ENCODE measurements at places on chromosomes 5 and 9.

GRCh38 chr9:94956731-94957130 is 230.2 kb downstream of the AOPEP start:
- DNase-seq: no peak

DNA sequence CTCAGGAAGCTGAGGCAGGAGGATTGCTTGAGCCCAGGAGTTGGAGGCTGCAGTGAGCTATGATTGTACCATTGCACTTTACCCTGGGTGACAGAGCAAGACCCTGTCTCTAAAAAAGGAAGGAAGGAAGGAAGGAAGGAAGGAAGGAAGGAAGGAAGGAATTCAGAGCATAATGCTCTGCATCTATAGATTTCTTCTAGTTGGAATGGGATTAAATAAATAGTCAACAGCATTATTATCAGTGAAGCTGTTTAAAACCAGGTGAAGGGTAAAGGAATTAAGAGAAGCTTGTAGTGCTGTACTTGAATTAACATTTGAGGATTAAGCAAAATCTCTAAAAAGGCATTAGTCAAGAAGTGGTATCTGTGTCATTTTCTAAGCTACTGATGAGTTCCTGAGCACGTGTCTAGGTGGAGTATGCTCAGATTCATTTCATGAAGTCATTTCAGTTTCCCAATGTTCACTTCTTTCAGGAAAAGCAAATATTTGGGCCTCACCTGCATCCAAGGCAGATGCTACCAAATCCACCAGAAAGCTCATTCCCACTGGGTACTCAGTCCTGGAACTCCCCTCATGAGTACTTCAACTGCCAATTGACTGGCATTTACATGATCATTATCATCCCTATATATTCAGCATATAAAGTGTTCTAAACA is 8.4 kb downstream of the PDE6A start:
- DNase-seq: no peak

- peak; percentile 68 for DNase-seq
These were observed 5.7 kb upstream of the SEC16A start for GRCh38 chr9:136488247-136489214.

- no peak for DNase-seq
These were observed 8.6 kb downstream of the C9orf72 start for GRCh38 chr9:27564670-27565069.

DNA sequence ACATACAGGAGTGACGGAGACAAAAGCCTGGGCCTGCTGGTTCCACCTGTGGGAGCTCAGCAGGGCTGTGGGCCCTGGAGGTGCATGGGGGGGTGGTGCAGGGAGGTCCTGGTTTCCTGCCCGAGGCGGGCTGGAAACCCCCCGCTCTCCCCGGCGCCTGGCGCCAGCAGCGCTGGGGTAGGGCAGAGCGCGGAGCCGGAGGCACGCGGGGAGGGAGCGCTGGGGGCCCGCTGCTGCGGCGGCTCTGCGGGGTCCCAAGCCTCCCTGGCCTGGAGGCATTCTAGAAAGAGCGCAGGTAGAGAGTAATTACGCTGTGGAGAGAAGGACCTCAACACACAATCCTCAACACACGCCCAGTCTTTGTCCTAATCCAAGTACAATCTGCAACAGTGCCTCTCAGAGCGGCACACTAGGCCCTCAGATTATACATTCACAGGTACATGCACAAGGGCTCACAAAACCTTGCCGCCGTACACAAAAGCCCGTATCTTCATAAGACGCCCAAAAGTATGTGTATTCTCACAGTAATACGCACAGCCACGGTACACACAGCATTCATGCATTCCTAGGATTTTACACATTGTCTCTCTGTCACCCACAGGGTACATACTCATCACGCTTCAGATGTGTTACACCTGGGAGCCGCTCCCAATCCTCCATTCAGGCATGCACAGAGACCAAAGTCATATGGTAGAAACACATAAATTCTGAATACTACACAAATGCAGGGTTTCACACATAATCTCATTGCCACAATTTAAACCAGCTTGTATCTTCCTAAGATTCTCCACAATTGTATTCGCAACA is 2.1 kb upstream of the HAND1 start:
- no peak for DNase-seq

- no peak for DNase-seq
These were observed 276.0 kb upstream of the DMRT1 start for GRCh38 chr9:565528-565927.

DNA sequence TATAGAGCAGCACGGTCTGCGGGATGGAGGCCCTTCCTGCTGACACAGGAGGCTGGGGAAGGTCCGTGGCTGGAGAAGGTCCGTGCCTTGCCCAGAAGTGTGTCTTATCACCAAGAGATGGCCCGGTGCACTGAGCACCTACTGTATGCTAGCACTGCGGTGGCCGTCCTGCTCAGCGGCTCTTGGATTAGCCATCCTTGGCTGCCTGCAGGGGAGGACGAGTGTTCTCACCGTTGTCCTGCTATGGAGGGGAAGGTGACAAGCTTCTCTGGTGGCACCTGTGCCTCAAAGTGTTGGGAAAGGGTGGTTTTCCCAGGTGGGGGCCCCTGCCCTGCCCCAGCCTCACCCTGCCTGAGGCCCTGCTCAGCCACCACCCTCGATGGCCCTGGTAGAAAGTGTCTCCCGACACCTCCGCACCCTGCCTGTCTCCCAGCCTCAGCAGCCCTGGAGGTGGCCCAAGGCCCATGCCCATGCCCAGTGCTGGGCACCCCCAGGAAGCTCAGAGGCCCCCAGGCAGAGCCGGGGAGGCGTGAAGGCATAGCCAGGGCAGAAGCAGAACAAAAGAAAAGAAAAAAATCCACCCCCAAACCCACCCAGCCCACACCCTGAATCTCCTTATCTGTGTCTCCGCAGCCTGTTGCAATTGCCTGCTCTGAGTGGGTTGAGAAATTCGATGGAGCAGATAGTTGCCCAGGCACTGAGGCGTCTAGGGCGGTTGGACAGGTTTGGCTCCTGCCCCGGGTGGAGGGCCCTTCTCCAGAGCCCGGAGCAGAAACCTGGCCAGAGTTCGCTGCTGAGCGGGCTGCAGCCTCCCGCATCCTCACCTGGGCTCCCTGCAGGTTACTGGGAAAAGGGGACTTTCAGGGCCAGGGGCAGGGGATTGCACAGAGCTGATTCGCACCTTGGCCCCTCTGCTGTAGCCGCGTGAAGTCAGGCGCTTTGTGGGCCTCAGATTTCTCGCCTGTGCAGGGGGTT is 30.5 kb downstream of the RXRA start:
- DNase-seq: no peak

- DNase-seq: no peak
These were observed 224.5 kb upstream of the RFX3 start for GRCh38 chr9:3750321-3750720.

DNA sequence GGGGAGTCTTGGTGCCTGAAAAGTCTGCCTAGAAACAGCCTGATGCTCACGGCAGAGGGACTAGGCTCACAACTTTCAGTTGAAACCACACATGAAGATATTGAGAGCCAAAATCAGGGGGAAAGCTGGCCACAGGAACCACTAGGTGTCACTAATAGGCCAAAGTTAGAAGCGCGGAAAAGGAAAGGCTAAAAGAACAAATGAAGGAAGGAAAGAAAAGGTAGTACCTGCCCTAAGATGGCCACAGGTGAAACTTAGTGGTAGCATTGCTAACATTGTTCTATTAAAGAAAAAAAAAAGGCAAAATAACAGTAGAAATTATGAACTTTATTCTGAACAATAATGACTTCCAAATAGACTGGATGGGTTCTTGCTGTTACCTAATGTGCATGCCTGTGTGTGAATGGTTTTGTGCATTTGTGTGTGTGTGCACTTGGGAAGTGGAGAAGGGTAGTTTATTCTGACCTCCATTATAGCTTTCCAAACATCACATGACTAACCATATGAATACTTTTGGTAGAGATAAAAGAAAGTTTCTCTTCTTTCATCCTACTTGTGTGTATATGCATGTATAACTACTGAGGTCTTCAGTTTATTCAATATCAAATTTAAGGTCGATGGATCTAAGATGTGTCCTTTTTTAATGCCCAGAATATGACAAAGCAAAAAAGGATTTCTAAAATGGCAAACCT is 2.1 kb upstream of the RFESD start:
- DNase-seq: peak; percentile 73

DNA sequence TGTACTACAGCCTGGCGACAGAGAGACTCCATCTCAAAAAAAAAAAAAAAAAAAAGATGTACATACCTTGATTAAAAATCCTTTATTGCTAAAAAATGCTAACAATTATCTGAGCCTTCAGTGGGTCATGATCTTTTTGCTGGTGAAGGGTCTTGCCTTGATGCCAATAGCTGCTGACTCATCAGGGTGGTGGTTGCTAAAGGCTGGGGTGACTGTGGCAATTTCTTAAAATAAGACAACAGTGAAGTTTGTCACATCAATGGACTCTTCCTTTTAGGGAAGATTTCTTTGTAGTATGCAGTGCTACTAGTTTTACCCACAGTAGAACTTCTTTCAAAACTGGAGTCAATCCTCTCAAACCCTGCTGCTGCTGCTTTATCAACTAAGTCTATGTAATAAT is 33.9 kb upstream of the OTULINL start:
- no peak for DNase-seq

DNA sequence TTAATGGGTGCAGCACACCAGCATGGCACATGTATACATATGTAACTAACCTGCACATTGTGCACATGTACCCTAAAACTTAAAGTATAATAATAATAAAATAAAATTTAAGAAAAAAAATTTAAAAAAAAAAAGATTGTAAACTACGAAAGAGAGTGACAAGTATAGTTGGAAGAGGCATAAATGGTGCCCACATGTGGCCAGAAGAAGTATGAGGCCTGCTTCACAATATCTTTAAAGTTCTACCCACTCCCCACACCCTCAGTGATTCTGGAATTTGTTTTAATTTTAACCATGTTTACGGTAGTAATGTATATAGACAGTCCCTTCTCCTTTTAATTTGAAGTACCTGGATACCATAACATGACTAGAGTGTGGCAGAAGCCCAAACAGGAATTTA is 172.7 kb downstream of the CHSY3 start:
- DNase-seq: no peak

DNA sequence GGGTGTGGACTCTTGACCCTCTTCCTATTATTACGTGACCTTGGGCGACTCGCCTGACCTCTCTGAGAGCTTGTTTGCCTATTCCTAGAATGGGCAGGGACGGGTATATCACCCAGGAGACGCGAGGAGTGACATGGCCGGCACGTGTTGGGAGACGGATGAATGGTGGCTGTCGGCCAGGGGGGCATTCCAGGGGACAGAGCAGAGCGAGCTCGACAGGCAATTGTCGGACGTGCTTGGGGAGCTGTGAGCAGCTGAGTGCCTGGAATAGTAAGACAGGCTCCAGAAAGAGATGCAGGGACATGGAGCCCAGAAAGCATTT is 29.3 kb upstream of the UNC5A start:
- no peak for DNase-seq

DNA sequence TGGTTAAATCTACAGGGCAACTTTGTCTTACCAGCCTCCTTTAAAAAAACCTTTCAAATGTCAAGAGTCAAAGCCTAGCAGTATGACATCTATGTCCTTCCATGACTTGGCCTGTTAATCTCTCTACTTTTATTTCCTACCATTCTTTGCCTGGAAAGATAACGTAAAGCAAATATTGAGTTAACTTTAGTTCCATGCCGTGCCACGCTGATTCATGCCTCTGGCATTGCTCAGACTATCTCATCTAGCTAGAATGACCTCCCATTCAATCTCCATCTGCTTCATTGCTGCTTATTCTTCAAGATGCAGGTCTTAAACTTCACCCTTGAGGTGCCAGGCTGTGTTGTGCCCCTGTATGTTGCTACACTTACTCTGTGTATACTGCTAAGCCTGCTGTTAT is 729.8 kb downstream of the EFNA5 start:
- no peak for DNase-seq

DNA sequence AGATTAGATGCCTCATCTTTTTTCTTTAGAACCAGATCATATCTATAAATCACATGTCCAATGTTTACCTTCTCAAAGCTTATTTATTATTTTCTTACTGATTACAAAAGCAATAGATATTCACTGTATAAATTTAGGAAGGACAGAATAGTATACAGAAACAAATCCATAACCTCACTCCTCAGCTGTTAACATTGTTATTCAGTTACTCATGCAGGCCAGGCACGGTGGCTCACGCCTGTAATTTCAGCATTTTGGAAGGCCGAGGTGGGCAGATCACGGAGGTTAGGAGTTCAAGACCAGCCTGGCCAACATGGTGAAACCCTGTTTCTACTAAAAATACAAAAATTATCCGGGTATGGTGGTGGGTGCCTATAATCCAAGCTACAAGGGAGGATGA is 15.3 kb downstream of the STOM start:
- no peak for DNase-seq

GRCh38 chr9:127755061-127756060 is 20.3 kb upstream of the TOR2A start:
- no peak for DNase-seq

GRCh38 chr5:61516946-61517345 is 184.9 kb downstream of the ZSWIM6 start:
- no peak for DNase-seq

DNA sequence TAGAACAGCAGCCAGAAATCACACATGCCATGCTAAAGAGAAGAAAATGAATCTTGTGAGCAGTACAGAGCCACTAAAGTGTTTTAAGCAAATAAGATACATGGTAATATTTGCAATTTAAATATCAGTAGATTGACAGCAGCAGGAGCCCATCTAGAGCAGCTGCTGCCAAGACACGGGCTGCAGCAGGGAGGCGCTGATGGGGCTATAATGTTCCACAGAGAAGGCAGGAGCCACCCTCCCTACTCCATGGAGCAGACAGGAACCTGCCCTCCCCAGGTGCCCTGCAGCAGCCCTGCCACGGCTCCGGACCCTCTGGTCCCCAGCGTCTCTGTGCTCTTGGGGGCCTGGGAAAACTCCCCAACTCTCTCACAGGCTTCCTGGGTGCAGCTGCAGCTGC is 224.1 kb upstream of the ISL1 start:
- no peak for DNase-seq

DNA sequence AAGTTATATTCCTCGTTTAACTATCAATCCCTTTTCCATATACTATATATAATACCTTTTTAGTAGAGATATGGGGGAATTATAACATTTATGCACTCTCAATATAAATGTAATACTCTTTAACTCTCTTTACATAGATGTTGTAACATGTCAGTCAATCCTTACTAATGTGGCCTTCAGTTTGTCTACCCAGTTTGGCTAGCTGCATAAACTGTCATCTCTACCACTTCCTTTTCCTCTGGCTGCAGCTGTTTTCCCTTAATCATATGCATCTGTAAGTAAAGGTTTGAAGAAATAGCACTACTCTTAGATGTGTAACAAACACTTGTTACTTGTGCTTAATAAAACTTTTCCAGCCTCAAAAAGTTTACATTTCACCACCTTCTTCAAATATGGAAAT is 13.4 kb downstream of the ABHD17B start:
- DNase-seq: peak; percentile 68

All from activated CD4-positive, alpha-beta T cell treated with anti-CD3 and anti-CD28 coated beads, Interleukin-2, amount 50 U/mL, for 16 hours (primary cell).